ENCODE measurements at places on chromosomes 2 and 18.

GRCh38 chr2:30481323-30481800 lies 34.3 kb downstream of the LCLAT1 start:
- no peak for DNase-seq

GRCh38 chr2:113973810-113974209 lies 83.9 kb downstream of the ACTR3 start:
- no peak for DNase-seq

GRCh38 chr18:74248595-74248994 lies 43.2 kb downstream of the CYB5A start:
- no peak for DNase-seq

- DNase-seq: no peak
Measured at GRCh38 chr18:39862341-39862740, 2092.7 kb upstream of the PIK3C3 start.

DNA sequence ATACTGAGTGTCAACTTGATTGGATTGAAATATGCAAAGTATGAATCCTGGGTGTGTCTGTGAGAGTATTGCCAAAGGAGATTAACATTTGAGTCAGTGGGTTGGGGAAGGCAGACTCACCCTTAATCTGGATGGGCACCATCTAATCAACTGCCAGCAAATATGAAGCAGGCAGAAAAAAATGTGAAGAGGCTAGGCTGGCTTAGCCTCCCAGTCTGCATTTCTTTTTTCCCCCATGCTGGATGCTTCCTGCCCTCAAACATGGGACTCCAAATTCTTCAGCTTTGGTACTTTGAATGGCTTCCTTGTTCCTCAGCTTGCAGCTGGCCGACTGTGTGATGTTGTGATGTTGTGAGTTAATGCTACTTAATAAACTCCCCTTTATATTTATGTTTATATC lies 577.4 kb downstream of the CPS1 start:
- no peak for DNase-seq

GRCh38 chr2:150466741-150467620 lies 20.5 kb downstream of the RND3 start:
- DNase-seq: no peak

- DNase-seq: no peak
Measured at GRCh38 chr2:238915596-238915995, 67.7 kb downstream of the TWIST2 start.

GRCh38 chr18:38427736-38428135 lies 862.1 kb upstream of the CELF4 start:
- DNase-seq: no peak

DNA sequence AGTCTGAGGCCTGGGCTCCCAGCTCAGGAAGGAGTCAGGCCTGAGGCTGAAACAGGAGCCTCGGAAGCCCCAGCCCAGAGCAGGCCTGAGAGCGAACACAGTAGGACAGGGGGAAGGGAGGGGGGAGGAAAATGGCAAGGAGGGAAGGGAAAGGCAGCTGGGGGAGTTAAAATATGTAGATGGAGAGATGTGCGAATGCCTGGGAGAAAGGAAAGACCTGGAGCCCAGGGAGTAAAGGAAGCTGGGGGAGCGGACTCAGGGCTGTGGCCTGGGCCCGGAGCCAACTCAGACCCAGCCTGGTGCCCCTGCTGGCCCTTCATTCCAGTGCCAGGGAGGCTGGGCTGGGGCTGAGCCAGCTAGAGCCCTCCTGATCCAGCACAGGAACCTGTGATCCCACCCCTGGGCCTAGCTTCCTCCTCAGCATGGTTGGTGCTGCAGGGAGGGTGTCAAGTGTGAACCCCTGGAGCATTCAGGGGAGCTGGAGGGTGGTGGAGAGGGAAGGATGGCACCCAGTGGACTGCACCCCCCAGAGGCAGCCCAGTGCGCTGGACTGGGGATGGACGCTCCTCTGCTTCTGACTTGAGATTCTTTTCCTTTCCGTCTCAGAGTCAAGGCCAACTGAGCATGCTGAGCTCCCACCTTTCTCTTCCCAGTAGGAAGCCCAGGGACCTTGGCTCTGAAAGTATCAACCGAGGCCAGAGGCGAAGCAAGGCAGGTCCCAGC lies 46.3 kb downstream of the EMX1 start:
- DNase-seq: no peak

DNA sequence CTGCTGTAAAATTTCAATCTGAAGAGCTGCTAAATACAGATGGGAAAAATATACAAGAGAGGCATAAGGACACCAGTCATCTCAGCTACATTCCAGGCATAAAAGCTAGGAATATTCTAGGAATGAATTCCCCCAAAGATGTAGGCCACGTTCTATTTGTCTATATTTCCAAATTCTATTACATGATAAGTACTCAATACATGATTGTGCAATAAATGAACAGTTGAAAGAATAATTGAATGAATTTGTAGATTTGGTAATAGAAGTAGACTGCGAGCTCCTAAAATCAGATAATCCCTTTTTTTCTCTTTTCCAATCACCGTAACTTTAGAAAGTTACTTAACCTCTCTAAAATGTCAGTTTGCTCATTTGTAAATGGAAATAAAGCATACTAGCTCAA lies 48.5 kb upstream of the KCNH7 start:
- no peak for DNase-seq

- no peak for DNase-seq
Measured at GRCh38 chr2:121955872-121956271, 200.4 kb downstream of the TSN start.

GRCh38 chr18:73246763-73247162 lies 379.0 kb upstream of the NETO1 start:
- no peak for DNase-seq

DNA sequence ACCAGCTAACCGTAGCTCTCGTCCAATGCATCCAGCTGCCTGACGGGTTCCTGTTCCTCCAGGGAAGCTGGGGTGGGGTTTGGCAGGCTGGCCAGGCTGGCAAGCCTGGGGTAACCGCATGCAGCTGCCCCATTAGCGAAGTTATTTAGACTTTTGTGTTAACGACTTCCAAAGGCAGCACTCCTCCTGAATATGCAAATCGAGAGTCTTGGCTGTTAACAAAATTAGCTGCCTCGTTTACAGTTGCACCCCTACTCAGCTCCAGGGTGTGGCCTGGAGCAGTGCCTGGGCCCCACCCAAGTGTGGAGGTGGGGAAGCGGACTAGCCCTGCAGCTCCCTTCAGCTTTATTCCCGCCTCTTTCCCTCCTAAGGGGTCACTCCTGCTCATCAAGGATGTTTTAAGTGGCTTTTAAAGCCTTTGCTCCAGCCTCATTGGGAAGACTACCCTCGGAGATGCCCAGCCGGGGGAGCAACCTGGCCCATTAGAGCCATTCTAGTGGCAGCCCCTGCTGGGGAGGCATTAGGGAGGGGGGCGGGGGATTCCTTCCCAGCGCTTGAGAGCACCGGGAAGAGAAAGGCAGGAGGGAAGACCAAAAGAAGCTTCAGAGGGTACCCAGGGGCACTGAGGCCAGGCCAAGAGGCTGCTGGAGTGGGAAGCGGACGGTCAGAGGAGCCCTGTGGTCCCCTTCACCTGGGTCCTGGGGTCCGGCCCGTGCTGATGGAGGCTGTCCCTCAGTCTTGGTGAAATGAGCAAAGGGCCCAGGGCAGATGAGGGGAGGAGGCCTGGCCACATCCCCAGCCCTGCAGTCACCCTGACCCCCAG lies 204.1 kb downstream of the CELF4 start:
- no peak for DNase-seq

GRCh38 chr2:69216535-69217332 lies 170.3 kb downstream of the GFPT1 start:
- DNase-seq: no peak

GRCh38 chr2:215486291-215487001 lies 50.6 kb upstream of the FN1 start:
- DNase-seq: no peak

GRCh38 chr2:121356058-121356640 lies 71.1 kb upstream of the TFCP2L1 start:
- DNase-seq: no peak

GRCh38 chr2:230761704-230762103 lies 49.1 kb downstream of the CAB39 start:
- DNase-seq: no peak

DNA sequence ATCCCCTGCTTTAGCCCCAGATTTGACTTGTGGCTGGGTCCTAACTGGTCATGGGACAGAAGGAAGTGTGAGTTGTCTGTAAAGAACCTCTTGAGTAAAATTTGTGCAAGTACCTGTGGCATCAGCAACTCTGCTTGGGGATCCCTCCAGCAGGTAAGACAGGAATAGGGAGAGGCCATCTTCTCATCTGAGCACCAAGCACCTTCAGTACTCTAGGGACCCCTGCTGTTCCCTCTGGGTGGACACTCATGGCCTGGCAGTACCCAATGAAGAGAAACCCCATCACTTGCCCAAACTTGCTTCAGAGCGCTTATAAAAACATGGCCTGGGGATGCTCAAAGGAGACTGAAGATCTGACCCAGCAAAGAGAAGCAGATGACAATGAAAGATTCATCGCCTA lies 297.8 kb downstream of the SP3 start:
- DNase-seq: no peak

- no peak for DNase-seq
Measured at GRCh38 chr2:136637402-136637801, 127.9 kb upstream of the THSD7B start.

- DNase-seq: no peak
Measured at GRCh38 chr2:152246686-152247336, 71.2 kb upstream of the STAM2 start.

- DNase-seq: no peak
Measured at GRCh38 chr2:222283634-222284033, 15.2 kb downstream of the PAX3 start.
